Panc1 (cell line): ENCODE measurements at places on chromosomes 5 and 9.

GRCh38 chr9:128845186-128845931, 15.8 kb upstream of the SPOUT1 start:
- DNase-seq, result no peak

DNA sequence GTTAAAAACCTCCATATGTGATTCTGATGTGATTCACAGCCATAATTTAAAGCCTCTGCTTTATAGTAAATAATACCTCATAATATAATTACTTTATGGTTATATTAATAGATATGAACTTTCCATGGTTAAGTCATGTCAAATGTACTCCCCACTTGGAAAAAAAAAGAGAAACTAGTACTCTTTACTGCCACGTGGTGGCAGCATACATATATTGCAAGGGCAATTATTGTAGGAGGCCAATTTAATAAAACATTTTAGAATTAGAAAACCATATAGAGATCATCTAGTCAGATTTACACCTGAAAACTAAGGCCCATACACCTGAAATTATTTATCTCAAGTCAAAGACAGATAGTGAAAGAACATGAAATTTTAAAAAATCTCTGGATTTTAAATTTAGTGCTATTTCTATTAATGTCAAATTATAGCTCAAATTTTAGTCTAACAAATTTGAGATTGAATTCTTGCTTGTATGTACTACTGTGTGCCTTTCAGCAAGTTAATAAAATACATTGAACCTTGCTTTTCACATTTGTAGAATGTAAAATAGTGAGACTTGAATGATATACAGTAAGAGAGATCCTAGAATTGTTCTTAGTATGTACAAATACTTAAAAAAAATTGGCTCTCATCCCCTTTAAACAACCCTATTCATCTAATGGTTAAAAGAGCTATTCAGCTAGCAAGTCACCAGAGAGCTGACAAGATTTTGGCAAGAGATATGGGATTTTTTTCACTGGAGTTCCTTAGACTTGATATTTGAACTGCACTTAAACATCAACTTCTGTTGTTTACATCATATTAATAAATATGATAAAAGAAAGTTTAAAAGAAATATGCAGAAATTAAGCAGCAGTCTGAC, 603.8 kb downstream of the TLE4 start:
- DNase-seq, result no peak

DNA sequence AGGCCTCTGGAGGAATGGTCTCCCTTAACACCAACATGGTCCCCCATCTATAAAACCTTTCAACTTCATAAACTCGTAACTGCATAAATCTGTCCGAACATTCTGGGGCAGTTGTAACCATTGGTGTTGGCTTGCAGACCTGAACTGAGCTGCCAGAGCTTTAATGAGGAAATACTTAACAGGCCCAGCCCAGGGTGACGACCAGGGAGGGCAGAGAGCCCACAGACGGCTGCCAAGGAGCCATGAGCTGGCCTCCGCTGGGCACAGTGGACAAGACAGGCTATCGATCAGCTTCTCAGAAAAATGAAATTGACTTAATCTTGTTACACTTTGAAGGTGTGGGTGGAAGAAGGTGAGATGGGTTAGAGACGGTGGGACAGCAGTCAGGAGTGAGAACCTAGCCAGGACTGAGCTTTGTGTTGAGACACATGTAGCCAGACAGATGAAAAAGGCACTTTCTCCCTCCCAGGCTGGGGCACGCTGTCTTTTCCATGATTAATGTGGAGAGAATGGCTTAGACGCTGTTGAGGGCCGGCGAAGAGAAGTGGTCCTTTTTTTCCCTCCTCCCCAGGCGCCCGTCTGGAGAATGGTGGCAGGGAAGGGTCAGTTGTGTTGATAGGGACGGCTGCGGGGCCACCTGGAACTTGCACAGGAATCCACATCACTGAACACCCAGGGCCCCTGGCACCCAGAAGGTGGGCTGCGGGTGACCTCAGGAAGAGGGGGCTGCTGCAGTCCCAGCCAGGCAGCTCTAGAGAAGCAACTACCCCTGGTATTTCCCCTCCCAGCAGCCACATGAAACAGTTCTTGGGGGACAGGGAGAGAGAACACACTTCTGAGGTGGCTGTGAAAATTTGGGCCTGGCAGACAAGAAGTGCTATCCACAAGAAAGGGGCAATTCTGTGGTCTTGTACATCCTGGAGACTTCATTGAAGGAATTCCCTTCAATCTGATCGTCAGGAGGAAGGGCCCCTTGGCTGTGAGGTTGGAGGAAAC, 27.3 kb upstream of the TCOF1 start:
- DNase-seq, result no peak

- DNase-seq, result no peak
These were observed 30.6 kb upstream of the TTC1 start for GRCh38 chr5:159978358-159978757.

DNA sequence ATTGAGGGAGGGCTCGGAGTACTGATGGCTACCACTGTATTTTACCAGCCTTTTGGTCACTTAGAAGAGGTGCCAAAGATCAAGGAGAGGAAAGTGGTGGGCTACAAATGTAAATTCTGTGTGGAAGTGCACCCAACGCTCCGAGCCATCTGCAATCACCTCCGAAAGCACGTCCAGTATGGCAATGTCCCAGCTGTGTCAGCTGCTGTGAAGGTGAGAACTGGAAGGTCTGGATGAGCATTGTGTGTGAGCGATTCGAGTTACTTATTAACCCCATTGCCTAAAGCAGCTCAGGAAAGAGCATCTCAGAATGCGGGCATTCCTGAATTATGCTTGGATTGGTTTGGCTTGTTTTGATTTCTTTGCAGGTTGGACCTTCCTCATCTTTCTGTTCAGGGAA, 67.5 kb downstream of the ZNF462 start:
- no peak for DNase-seq

DNA sequence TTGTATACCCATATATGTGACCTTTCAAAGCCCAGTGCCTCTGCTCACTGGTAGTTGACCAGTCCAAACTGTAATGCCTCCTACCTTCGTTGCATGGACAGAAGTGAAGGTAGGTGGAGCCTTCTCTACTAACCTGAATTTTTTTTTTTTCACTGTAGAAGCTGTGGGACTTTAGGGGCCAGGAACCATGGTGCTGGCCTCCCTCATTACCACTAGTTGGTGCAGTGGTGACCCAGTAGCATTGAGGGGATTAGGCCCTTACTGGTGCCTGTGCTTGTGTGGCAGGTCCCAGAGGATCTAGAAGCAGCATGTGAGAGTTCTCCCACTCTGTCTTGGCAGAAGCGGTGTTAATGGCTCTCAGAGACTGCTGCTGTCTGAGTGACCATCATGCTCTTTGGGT, 2.3 kb downstream of the RALGPS1 start:
- no peak for DNase-seq

DNA sequence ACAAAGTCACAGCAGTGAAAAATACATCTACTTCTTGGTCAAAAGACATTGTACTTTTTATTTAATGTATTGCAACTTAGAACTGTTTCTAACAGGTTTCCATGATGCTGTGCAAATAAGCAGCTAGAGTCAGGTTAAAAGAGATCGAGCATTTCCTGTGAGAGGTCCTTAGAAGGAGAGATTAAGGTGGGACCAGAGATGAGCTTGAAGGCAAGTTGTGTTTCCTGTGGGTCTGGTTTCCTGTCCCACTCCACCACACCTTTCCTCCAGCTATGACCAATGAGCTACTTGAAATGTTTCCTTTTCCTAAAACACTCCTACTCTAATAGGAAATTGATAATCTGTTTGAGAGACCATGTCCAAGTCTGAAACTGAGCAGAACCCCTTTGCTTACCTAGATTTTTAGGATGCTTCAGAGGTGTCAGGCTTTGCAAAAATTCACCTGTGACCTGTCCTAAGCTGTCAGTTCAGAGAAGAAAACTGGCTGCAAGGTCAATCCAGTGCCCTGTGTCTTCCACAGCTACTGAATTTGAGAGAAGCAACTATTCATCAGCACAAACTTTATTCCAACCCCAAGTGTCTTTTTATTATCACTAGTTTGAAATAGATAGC, 13.1 kb upstream of the RLN1 start:
- DNase-seq, result no peak

- no peak for DNase-seq
These were observed 89.3 kb downstream of the STARD4 start for GRCh38 chr5:111422747-111423720.

DNA sequence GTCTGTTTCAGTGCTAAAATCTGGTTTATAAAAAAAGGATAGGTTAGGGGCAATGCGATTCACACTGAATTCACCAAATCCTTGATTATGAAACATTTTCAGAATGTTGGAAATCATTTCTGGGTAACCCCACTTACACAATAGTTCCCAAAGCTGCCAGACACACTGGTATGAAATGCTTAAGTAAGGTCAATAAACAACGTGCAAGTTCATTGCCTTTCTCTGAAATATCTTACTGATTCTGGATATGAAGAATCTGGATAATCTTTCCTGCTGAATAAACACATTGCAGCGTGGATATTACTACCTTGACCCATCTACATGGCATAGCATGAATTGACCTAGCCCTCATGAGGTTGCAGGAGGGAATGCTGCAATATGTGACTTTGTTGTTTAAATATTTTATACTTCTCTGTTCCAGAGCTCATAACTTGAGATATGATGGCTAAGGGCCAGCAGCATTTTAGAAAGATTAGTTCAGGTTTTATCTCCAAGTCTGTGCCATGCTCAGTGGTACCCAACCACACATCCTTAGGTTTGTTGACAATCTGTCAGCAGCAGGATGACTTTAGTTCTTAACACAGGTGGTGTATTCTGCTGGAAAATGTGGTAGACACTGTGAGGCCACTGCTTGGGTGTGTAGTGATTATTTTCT, 121.0 kb downstream of the NREP start:
- DNase-seq, result no peak

DNA sequence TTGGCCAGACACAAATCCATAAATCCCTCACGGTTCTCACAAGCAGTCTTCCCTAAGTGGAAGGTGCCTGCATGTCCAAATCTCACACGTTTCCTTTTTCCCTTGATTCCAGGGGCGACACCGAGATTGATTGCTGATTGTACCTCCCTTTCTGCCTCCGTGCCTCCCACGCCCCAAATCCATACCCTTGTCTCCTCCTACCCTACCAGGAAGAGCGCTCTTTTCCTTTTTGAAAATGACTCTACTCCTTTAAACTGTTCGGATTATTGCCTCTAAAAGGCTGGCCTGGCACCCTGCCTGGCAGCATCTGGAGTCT, 4.5 kb downstream of the STC2 start:
- no peak for DNase-seq

DNA sequence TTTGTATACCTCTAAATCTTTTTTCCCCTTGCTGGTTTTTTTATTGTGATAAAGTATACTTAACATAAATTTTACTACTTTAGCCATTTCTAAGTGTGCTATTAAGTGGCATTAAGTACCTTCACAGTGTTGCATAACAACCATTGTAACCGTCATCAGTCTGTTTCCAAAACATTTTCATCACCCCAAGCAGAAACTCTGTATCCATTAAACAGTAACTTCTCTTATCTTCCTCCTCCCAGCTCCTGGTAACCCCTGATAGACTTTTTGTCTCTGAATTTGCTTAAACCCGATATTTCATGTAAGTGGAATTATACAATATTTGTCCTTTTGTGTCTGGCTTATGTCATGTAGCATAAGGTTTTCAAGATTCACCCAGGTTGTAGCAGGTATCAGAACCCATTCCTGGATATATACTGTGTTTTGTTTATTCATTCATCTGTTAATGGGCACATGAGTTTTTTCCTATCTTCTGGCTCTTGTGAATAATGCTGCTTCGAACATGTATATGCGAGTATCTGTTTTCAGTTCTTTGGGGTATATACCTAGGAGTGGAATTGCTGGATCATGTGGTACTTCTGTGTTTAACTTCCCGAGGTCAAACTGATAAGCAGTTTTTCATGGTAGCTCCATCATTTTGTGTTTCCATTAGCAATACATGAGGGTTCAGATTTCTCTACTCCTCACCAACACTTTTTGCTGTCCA, 66.4 kb downstream of the EHMT1 start:
- no peak for DNase-seq

DNA sequence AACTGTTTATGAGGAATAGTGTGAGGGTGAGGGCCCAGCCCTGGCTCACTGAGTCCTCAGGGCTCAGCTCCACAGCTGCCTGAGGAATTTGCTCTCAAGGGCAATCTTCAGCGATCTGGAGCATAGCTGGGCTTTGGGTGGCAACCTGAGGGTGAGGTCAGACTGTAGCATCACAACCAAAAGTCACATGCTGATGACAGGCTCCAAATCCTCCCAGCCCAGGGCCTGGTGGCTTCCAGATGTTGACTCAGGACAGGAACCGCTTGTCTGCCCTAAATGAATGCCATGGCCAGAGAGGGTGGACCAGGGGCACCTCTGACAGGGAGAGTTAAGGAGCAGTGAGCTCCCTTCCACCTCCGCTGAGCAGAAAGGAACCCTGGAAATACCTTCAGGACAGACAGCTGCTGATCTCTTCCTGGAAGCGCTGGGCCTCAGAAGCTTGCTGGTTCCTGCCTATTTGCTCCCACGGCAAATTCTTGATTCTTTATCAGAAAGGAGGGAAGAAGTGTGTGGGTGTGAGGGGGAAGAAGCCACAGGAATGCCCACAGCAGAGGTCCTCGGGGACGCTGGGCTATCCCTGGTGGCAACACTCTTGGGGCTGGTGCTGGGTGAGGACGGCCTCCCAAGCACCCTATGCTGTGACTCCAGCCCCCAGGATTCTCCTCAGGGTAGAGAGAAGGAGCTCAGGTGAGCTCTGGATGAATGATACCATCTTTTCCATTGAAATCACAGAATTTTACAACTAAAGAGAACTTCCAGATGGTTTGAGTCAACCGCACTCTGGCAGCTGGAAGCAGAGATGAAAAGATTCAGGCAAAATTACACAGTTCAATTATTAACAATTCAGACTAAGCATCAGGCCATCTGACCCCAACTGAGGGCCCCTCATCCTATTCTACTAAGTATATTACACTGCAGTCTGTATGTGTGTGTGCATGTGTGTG, 13.8 kb upstream of the CTSL start:
- DNase-seq, result no peak

GRCh38 chr9:70130266-70130665, 86.6 kb downstream of the MAMDC2 start:
- DNase-seq, result no peak

- no peak for DNase-seq
These were observed 128.7 kb downstream of the PALM2AKAP2 start for GRCh38 chr9:109908459-109909390.

- DNase-seq, result no peak
These were observed 6.3 kb downstream of the TMEM38B start for GRCh38 chr9:105700668-105701067.
